H54 (cell line): ENCODE measurements at places on chromosomes 7 and 10.

- DNase-seq = peak; percentile 84
Observed at GRCh38 chr7:517774-518629, 1.6 kb downstream of the PDGFA start.

DNA sequence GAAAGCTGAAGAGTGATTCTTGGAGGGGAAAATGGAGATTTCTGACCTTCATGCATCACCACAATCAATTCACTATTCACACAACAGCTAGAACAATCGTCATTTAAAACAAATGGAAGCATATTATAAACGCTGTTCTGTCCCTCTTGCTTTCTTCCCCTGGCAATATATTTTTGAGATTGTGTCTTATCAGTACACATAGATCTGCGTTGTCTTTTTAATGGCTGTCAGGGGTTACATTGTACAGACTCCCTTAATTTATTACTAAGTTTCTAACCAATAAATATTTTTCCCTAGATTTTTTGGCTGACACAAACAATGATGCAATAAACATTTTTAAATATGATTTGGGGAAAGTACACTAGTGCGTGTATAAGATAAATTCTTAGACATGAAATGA is 1115.7 kb upstream of the C7orf33 start:
- no peak for DNase-seq

DNA sequence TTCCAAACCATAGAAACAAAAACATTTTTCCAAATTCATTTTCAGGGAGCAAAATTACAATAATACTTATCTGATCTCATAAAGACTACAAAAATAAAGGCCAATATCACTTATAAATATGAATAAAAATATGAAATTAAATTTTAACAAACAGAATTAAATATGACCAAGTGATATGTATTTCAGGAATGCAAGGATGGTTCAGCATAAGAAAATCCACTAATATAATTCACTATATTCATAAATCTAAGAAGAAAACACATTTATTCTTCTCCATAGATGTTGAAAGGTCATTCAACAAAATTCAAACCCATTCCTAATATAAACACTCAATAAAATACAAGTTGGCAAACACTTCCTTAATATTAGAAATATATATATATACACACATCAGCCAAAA is 115.2 kb upstream of the TMEM168 start:
- DNase-seq = no peak

GRCh38 chr10:96516337-96516736 is 2.6 kb upstream of the TLL2 start:
- no peak for DNase-seq

- DNase-seq = no peak
Observed at GRCh38 chr7:77644774-77645173, 51.5 kb upstream of the RSBN1L start.

DNA sequence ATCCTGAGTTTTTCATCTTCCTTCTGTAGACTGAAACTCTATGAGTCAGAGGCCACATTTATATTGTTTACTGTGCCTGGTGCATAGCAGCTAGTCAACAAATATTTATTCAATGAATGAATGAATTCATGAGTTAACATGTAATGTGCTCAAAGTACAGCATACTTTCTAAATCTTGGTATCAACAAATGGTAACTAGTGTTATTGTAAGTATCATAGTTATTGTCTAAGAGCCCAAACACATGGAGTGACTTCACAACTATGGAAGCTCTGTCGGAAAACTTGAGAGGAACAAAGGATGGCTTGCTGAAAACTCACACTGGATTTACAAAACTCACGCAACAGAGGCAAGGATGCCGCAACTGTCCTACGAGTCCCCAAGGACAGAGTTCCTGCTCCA is 35.9 kb downstream of the DENND2A start:
- DNase-seq = no peak

GRCh38 chr7:4472728-4473127 is 209.4 kb upstream of the FOXK1 start:
- DNase-seq = no peak

- no peak for DNase-seq
Observed at GRCh38 chr10:113135025-113135424, 185.0 kb downstream of the TCF7L2 start.

DNA sequence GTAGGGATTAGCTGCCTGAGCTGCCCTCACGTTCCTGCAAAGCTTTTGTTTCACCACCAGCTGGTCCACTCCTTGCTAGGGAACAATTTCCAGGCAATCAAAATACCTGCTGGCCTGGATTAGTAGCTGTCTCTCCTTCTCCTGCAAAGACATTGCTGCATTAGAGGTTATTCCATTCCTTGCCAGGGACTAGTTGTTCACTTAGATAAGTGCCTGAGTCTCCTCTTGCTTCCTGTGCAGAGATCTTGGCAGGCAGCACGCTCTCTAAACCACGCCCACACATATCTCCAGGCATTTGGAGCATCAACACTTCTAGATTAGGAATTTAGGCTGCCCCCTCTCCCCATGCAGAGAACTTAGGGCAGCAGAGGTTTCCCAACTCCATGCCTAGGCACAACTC is 150.4 kb upstream of the SMIM30 start:
- no peak for DNase-seq

DNA sequence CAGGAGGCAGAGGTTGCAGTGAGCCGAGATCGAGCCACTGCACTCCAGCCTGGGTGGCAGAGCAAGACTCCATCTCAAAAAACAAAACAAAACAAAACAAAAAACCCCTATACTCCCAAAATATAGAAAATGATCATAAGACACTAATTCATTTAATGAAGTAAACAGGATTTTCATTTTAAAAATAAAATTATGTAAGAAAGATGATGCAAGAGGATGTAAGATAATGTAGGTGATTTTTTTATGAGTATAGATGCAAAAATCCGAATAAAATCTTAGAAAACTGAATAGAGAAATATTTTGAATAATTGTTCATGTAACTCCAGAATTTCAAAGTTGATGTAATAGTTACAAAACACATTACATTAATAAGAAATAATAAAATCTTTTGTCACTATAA is 3.6 kb upstream of the AS3MT start:
- DNase-seq = no peak

GRCh38 chr10:127855591-127855881 is 37.2 kb downstream of the CLRN3 start:
- no peak for DNase-seq

DNA sequence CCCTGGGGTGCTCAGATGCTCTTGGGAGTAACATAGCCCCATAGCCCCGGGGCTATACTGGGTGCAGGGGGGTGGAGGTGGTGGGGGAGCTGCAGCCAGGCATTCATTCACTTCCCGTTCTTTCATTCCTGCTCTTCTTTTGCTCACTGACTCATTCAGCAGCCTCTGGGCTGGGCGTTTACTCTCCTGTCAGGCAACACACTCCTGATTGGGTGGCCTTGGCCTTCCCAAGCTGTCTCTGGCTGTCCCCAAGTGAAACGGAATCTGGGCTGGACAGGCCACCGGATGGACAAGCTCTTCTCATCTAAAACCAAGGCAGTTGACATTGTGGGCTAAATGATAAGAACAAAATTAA is 34.6 kb downstream of the CHST3 start:
- peak; percentile 98 for DNase-seq

- no peak for DNase-seq
Observed at GRCh38 chr7:43586251-43586900, 3.5 kb downstream of the STK17A start.

DNA sequence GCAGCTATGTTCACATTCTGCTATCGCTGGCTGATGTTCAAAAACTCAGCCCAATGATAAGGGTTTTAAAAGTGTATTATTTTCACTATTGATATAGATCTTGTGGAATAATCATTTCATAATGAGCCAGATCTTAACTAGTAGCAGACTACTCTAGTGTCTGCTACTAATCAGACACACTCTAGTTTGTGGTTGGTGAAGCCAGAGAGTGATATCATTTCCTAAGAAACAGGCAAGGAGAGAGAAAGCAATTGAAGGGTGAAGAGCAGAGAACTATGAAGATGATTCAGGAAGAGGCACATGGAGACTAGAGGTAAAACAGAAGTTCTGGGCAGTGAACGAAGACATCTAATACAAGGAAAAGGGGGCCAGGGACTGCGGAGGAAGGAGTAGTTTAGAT is 58.2 kb upstream of the BET1 start:
- no peak for DNase-seq

GRCh38 chr7:134184767-134185166 is 57.6 kb downstream of the LRGUK start:
- DNase-seq = no peak

DNA sequence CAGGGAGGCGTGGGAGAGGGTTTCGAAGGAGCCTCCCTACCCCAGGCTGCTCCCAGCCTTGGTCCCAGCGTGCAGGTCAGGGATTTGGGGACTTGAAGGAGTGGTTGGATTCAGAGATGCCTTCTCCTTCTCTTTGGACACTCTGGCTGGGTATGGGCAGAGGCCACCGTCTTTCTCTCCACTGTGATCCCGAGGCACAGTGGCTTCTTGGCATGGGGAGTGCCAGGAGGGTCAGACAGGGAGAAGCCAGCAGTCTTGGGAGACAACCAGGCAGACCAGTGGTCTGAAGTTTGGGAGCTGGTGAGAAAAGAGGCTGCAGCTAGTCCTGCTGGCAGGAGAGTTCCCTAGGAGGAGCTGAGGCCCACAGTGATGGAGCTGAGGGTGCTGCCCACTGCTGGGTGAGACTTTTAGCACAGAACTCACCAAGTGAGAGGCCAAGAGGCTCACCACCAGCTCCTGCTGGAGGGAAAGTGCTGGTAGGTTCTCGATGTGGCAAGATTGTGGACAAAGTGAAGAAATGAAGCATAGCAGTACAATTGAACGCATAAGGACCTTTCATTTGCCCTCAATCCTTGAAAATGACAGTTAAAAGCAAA is 35.2 kb upstream of the WDFY4 start:
- no peak for DNase-seq

DNA sequence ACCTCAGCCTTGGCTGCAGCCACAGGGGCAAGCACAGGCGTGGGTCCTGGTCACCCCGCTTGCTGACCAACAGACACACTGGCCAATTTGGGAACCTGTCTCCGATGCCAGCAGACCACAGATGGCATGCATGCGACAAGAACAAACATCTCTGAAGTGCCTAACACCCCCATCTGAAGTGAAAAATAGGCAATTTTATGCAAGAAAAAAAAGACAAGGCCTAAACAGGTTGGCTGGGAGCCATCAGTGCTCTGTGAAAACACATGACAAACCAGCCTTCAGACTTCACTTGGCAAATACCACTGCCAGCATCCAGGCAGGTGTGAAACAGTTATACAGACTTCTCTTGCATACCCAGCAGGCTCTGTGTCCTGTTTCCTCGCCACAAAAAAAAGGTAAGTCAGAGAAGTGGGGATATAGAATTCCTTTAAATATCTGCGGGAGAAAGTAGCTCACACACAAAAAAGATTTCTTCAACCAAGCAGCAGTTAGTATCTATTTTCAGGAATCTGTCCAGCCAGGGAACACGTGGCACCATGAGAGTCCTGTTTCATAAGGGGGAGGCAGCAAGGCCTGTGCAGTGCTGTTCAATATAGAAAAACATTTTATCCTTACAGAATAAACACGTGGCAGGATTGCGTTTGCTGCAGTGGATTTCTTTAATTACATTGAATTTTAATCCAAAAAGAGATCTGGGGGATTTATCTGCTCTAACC is 293.4 kb upstream of the MKLN1 start:
- DNase-seq = no peak

- DNase-seq = no peak
Observed at GRCh38 chr10:38093816-38094157, 350 bp upstream of the ZNF37A start.

DNA sequence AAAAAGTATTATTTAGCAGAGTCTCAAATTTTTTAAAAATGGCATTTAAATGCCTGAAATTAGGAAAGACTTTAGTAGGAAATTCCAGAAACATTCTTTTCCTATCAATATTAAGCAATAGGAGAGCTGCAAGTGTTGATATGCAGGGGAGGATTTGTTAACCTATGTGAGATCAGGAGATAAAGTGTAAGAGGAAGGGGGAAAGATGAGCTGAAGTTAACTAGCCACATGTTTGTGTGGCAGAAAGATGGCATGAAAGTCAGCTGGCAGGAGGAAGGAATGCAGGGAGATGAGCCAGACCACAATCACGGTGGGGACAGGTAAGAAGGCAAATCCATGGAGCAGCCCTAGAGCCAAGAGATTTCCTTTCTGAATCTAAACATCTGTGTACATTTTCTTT is 303.6 kb downstream of the MAGI2 start:
- DNase-seq = no peak

DNA sequence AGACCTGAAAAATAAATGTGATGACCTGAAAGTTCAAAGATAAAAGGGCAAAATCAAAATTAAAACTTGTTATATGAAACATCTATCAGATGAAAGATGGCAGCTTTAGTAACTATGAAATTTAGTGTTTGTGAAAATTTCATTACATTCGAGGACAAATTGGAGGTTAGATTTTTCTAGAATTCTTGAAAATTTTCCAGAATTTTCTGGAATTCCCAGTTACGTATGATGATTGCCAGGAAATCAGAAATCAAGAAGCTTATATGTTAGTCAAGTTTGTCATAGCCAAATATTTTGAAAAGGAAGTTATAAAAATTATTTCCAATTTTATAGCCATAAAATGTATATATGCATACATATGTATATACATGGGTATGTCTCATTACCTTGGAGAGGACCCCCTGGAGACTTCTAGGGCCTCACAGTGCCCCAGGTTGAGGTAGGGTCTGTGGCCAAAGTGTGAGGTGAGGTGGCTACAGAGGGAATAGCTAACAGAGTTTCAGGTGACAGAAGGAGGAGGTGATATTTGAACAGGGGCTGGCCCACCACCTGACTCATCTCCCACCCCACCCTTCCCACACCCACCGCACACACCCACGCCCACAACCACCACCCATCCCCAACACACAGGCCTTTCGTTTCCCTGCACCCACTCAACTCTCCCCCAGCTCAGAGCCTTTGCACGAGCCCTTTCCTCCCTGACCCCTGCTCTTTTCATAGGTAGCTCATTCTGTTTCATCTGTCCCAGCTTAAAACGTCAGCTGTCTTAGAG is 21.5 kb downstream of the C10orf105 start:
- DNase-seq = no peak

- no peak for DNase-seq
Observed at GRCh38 chr10:43327171-43327570, 44.3 kb upstream of the FXYD4 start.

- no peak for DNase-seq
Observed at GRCh38 chr7:44264221-44264931, 61.0 kb downstream of the CAMK2B start.

- no peak for DNase-seq
Observed at GRCh38 chr10:65818990-65819389, 1106.8 kb upstream of the LRRTM3 start.

GRCh38 chr10:3136336-3136735 is 36.2 kb downstream of the PITRM1 start:
- no peak for DNase-seq

DNA sequence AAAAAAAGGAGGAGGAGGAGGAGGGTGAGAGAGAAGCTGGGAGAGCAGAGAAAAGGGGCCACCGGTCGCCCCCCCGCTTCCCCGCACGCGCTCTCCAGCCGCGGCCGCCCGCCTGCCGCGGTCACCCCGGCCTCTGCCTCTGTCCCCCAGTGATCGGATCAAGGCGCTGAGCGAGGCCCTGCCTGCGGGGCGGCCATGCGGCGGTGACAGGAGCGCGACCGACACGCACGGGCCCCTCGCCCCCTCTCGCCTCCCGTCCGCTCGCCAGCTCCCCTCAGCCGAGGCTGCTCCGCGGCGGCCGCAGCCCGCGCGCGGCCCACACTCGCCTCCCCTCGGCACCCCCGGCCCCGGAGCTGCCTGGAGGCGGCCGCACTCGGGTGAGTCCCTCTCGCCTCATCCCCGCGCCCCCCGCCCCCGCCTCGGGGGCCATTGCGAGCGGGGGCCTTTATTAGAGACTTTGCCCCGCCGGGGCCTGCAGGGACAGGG is at the start of gene GTF2I:
TSS of gene GTF2I (plus strand) at position 27 of the 486 bp plus-strand sequence. CDS start 31,411 bp downstream, outside the sequence.
- peak; percentile 27 for DNase-seq
